ENCODE measurements at places on chromosomes 7 and 10. TPM values are rescaled to one million over a fixed set of nuclear protein-coding genes. Genes with fewer than 3 reads are reported as not detected.

DNA sequence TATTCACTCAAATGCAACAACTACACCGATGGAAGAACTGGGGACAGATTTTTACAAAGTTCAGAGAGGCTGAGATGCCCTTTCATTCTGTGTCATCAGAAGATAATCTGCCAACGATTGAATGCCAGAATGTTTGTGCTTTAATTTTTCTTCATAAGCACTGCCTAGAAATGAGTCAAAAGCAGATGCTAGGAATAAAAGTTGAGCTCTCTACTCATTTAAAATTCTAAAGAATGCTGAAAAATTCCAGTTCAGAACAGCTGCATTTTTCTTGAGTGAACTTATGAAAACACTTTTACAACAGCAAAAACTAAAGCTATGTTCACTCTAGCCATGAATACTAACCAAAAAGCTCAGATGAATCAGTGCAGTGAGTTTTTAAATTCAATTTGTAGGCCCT is 22.3 kb upstream of the FAM133B start:
- DNase-seq = no peak

DNA sequence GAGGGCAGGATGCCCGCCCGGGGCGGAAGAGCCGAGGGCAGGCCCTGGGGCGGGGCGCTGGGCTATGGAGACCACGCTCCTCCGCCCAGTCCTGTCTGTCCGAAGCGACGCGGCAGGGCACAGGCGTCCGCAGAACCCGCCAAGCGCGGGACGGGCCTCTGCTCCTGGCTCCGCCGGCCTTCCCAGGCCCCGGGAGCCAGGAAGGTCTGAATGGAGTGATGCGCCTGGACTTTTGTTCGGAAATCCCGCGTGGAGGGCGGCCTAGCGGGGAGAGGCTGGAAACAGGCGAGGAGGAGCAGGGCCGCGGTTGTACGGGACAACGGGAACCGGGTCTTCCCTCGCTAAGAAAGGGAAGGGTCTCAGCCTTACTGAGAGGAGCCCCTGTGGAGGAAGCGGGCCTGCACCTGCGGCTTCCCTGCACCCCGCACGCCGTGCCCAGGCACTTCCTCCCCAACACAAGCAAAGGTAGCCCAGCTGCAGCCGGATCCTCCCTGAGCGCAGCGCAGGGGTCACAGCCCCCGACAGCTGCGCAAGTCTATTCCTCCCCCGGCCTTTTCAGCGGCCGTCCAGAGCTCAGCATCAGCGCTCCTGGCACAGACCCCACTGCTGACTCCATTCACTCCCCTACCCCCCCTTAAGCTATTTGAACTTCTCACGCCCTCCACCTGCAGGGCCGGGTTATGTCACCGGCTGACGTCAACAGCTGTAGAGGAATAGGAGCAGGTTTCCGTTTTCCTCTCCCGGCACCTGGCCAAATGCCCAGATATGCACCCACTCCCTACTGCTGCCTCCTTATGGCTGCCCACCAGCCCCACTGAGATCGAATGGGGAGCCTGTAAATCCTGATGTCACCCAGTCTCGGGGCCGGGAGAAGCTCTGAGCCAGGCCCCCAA is 143.2 kb upstream of the RET start:
- DNase-seq = no peak

Gene BMPER
- total RNA-seq = 2.9 TPM

GRCh38 chr7:44472843-44473242 is 17.6 kb downstream of the NUDCD3 start:
- DNase-seq = no peak

Gene FRMPD2
- total RNA-seq = 0.38 TPM
